Stomach (tissue), 19 donors: ENCODE measurements at places on chromosomes 6 and 20. TPM values are rescaled to one million over a fixed set of nuclear protein-coding genes. Genes with fewer than 3 reads are reported as not detected.

DNA sequence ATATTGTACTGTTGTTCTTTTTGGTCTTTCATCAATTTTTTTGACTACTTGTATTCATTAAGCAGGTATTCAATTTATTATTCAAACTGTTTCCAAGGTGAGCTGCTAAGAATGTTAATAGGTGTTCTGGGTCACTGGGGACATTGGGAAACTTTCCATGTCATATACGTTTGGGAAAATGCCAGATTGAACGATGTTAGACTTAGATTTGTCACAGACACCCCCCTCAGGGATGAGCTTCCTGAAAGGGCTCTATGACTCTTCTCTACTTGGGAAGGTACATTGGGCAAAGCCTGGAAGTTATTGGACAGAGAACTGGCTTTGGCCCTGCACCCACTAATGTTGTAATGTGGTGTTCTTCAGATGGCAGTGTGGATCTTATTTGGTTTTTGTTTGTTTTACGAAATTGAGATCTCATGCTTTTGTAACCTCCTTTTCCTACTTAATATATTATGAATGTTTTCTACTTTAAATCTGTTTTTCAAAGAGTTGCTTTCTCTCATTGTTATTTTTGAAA lies 42.1 kb downstream of the PLCB4 start:
- DNase-seq = no peak

DNA sequence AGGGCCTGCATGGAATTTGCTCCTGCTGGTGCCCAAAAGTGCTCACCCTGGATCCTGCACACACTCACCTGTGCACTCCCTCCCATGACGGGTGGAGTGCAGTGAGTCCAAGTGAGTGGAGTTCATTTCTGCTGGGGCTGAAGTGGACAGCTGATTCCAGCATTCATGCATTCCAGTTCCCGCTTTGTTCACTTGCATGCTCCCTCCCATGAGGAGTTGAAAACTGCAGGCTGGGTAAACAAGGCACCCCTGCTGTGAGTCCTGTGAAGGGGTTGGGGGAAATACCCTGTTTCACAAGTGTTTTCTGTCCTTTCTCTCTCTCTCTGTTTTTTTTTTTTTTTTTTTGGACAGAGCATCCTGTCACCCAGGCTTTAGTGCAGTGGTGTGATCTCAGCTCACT lies 454.1 kb upstream of the NOX3 start:
- no peak for DNase-seq

- no peak for DNase-seq
Measured at GRCh38 chr6:62283796-62284411, 2.1 kb downstream of the KHDRBS2 start.

Gene KCNK17
- polyA plus RNA-seq = 0.68 TPM

Gene HM13
- 119 TPM for polyA plus RNA-seq

Gene CDH22
- 0.19 TPM for polyA plus RNA-seq

Gene FAM209B
- 0.78 TPM for polyA plus RNA-seq

Gene PHACTR3
- polyA plus RNA-seq = 3.7 TPM
